AG20443 (cell line): ENCODE measurements at places on chromosomes 2 and 18.

DNA sequence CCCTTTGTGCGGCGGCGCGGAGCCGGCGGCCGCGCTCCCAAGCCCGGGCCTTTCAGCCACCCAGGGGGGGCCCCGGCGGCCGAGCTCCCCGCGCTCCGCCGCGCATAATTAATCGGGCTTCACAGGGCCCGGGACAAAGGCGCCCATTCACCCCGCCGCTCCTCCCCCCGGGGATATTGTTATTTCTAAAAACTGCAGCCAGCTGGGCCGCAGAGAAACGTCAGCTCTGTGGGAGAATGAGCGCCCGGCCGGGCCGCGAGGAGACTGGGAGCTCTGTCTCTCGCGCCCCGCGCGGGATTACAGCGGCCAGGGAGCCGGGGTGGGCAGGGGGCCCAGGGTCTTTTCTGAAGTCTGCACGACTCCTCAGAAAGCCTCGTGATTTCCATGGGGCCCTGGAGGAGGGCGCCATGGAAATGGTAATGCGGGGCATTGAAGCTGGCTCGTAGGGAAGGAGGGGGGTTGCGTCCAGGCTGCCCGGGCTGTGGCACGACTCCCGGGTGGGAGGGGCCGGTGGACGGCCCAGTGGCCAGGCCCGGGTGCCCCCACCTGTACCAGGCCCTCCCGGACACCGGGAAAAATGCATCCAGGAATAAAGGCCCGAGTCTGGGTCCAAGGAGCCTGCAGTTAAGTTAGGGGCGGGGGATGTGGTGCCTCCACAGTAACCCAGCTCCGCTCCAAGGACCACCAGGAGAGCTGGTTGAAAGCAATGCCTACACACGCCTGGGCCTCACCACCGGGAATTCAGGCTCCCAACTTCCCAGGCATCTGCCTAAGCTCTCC lies 125.3 kb downstream of the ZFP36L2 start:
- peak; percentile 82 for DNase-seq

GRCh38 chr2:20350041-20350712 lies 467 bp downstream of the PUM2 start:
- DNase-seq: peak; percentile 61

- DNase-seq: peak; percentile 52
Measured at GRCh38 chr2:20221555-20221973, 3.4 kb downstream of the SDC1 start.

DNA sequence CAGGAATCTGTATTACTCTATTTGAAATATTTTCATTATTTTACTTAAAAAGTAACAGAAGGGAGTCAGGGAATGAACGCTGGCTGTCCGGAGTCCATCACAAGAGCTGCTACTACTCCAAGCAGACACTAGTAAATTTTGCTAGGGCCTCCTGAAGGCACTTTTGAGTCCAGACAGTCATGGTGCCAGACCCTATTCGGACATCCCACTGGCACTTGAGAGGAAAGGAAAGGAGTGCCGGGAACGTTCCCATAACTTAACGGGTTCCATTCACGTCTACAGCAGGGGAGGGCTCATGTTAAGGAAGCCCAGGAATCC lies 563 bp upstream of the GMCL1 start:
- no peak for DNase-seq

- no peak for DNase-seq
Measured at GRCh38 chr18:50620319-50620718, 60.4 kb downstream of the MAPK4 start.
